ENCODE measurements at places on chromosomes 7 and 10.

- no peak for DNase-seq
These were observed 1.3 kb upstream of the ATXN7L1 start for GRCh38 chr7:105877736-105878135.

DNA sequence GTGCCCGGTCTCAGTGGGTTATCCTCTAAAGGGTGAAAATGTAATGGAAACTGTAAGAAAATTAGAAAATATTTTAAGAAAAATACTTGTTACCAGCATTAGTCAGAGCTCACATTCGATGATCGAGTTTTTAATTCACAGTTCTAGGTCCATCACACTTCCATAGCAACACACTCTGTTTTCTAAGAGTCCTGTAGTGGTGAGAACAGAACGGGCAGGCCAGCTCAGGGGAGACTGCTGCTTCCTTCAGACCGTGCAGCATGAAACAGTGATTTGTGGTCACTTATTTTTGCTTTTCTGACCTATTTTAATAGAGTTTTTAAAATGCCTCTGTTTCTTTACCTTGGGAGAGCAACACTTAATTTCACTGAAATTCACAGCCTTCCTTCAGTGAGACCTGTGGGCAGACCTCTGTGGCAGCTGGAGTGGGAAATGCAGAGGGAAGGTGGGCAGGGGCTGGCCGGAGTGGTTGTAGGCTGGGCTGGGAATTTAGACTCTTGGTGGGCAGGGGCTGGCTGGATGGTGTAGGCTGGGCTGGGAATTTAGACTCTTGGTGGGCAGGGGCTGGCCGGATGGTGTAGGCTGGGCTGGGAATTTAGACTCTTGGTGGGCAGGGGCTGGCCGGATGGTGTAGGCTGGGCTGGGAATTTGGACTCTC lies 1.5 kb downstream of the SUN1 start:
- no peak for DNase-seq

DNA sequence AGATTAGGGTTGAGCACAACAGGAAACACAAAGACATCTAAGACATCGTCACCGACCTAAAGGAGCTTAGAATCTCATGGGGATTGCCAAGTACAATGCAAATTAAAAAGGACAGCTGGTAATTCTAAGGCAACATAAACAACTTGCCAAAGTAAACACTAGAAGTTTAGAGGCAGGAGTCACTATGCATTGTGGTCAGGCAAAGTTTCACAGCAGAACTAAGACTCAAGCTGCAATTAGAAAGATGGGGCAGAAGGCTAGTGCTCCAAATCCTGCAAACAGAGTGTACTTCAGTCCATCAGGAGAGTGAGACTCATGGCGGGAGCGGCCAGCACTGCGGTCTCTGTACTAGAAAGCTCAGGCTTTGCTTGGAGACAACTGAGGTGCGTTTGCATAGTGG lies 52.7 kb downstream of the HIPK2 start:
- no peak for DNase-seq

GRCh38 chr10:26540601-26541000 lies 102.5 kb downstream of the APBB1IP start:
- no peak for DNase-seq

- no peak for DNase-seq
These were observed 180.7 kb upstream of the PRSS1 start for GRCh38 chr7:142568435-142569097.

Data from lower leg skin (tissue), 4 donors.